ELF-1 (cell line): ENCODE measurements at places on chromosomes 5 and 9.

DNA sequence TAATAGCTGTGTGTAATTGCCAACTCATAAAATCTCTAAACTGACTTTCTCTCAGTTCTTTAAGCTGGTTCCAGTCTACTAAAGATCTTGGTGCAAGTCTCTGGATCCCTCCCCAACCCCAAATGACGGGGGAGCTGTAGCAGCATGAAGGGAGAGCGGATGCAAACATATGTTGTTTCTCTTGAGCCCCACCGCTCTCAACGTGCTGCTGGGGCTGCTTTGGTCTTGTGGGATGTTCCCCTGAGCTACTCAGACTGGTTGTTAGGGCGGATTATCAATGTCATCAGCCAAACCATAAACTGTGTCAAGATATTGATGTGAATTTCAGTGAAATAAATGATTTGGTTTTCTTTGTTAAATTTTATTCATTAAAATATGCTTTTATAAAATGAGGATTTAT is 40.9 kb upstream of the APC start:
- DNase-seq: no peak

DNA sequence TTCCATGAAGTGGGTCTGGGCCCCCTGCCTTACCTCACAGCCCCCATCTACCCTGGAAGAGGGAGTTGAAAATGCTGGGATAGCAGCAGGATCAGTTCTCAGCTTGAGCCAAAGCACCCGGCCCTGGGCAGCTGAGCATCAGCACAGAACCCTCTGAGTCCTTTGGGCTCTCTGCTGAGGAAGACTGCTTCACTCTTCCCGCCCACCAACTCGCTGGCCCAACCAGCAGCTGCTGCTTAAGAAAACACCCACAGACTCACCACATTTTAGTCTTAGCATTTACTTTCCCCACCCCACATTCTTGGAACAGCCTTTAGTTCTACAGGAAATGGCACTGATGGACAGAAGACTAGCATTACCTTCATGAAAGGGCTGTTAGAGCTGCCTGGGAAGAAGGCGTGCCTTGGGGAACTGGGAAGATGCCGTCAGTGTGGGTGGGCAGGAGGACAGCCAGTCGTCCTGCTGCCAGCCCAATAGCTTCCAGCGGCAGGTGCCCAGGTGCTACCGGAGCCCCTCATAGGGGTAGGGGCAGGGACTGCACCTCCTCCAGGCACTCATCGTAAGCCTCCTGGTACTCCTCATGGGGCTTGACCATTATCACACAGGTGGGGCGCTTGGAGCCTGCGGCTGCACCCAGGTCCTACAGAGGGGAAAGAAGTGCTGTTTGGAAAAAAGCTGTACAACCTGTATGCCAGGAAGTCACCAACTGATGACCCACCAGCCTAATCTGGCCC is 4.3 kb downstream of the NHP2 start:
- no peak for DNase-seq

- DNase-seq: no peak
These were observed 116.9 kb downstream of the C5orf15 start for GRCh38 chr5:133851521-133851920.

DNA sequence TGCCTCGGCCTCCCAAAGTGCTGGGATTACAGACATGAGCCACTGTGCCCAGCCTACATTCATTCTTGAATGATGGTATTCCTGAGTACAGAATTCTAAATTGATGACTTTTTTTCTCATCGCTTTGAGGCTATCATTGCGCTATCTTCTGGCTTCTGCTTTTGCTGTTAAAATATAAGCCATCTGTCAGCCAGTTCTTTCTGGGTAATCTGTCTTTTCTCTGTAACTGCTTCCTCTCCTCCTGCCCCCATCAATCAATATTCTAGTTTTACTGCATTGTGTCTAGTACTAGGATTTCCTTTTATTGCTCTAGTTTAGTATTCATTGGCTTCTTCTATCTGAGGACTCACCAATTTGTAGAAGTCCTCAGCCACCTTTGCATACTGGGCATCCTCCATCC is 89.0 kb downstream of the PLPP1 start:
- no peak for DNase-seq

DNA sequence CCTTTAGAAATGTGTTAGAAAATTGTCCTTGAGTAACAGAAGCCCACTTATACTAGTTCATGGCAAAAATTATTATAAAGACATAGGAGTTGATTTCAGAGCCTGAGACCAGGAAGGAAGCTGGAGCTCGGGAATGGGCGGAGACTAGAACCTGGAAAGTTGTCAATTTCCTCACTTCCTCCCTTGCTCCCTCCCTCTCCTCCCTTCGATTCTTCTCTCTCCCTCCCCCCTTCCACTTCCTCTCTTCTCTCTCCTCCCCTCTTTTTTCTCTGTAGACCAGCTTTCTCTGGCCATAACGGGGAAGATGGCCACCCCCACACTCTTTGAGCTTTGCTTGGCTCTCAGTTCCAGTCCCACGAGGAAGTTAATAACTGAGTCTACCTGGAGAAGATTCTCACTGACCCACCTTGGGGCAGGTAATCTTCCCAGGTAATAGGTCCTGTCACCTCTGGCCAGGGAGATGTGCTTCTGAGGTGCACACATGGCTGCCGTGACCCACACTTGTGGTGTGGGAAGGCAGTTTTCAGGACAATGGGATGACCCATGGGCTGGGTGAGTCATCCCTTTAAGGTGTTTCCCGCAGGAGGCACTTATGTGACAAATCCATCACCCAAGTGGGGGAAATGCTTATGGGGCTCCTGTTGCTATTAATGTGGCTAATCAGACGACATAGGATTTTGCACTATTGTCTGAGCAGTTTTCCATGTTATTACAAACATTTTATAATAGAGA is 78.7 kb downstream of the HSPA4 start:
- no peak for DNase-seq

DNA sequence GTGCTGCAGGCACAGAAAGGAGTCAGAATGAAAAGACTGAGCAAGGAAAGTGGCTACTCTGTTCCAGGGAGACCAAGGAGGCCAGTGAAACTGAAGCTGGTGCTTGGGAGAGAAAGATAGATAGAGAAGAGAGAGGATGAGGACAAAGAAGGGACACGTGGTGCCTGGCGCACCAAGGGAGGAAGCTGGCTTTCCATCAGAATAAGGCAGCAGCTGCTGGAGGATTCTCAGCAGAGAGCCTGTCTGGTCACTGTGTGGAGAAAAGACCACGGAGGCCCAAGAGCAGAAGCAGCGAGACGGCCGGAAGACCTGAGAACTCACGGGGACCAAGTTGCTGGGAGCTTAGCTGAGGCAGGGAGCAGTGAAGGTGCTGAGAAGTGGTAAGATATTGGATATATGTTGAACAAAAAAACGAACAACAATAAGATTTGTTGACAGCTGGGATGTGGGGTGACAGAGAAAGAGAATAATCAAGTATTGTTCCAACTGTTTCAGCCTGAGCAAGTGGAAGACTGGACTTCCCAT is 116.1 kb downstream of the SEMA5A start:
- no peak for DNase-seq

DNA sequence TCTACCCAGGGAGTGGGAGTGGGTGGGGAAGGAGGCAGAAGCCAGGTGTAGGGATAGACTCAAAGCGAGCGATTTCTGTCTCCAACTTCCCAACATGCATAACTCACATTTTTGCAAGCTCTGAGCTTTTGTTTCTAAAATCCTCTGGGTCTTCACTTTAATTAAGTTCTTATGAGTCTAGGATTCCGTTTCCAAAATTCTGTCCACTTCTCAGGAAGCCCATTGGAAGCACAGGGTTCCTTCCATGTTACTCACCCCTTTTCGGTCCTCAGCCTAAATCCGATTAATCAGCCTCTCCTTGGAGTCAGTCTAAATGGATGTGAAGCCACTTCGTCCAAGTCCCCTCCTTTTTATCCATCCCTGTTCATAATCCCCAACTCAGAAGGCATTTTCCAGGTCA is 1.4 kb downstream of the GPX3 start:
- no peak for DNase-seq

DNA sequence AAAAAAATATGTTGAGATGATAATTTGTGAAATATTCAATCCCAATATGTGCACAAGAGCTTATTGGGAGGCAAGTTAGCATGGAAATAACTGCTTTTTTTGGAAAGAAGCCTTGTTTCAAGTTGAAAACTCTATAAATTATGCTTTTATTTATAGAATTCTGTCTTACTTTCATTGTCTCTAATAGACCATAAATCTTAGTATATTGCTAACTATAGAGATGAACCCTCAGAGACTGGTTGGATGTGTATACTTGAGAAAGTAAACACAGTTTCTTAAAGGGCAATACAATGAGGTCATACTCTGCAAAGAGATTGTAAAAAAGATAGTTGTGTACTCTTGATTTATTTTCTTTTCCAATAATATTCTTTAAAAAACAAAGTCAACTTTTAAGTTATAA is 530.3 kb downstream of the SPATA31D1 start:
- DNase-seq: no peak

- no peak for DNase-seq
These were observed 3.4 kb downstream of the MEIKIN start for GRCh38 chr5:131942016-131942415.

- DNase-seq: no peak
These were observed 103.1 kb upstream of the SARDH start for GRCh38 chr9:133841167-133841812.

DNA sequence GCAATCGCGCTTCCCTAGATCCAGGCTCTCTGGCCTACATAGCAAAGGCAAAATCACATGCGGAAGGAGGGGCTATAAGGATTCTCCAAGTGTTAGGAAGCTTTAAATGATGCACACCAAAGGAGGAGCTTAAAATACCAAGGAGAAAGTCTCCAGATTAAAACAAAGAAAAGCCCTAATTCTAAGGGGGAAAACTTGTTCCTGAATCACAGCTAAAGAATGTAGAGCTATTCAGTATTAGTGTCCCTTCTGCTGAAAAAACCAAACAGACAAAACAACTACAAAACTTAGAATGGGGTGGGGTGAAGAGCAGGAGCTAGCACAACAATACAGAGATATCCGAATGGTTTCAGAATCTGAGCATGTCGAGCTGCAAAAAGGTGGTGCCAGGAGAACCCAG is 213.7 kb downstream of the DCP2 start:
- DNase-seq: no peak

DNA sequence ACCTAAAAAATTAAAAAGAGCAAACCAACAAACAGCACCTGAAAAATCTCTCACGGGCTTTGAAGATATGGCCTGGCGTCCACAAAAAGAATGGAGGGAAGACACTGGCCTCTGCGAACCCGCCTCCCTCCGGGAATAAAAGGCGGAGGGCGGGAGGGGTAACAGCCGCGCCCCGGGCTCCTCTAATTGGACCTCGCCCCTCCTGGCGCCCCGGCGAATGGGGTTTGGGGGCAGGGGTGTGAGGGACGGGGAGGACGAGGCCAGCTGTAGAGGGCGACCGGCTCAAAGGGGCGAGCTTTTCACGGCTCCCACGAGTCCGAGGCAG is 753 bp downstream of the FANCC start:
- DNase-seq: peak; percentile 87

DNA sequence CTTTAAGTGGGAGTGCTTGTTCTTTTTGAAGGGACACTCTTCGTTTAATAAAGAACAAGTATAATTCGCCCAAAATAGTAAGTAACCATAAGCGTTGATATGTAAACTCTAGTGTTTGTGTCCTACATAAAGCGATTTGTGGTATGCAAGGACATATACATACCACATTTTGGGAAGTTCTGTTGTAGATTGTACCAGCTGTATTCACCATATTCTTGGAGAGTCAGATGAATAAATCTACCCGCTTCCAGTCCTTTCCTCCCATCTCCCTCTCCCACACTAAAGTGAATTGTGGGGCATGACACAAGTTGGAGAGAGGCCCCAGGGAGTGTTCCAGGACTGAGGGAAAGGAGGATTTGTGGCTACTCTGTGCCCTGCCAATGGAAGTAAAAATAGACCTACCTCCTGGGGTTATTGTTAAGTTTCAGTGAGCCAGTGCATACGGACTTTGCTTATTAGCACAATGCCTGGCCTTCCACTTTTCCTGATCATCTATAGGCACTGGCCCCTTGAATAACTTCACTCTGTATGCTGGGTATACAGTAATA is 40.6 kb downstream of the ARHGAP26 start:
- DNase-seq: no peak

DNA sequence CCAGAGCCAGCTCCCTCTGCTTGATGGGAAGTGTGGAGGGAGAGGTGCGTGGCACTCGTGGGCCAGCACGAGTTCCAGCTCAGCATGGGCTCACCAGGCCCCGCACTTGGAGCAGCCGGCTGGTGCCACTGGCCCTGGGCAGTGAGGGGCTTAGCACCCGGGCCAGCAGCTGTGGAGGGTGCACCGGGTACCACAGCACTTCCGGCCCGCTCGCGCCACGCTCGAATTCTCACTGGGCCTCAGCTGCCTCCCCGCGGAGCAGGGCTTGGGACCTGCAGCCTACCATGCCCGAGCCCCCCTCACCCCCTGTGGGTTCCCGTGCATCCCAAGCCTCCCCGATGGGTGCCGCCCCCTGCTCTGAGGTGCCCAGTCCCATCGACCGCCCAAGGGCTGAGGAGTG is 98.4 kb downstream of the DCP2 start:
- DNase-seq: no peak

DNA sequence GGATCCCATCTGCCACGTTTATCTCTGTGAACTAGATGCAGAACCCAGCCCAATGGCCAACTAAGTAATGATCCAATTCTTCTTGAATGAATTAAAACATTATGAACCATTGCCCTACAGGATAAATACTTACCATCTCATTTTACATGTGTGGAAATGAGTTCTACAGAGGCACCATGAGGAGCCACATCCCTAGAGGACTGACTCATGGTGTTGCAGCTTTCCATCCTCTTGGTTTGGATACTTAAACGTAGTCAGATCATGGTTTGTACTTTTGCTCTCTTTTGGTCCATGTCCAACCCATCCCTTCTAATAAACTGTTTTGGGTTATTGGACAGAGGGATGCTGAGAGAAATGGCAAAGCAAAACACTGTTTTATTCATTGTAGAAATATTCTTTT is 484.8 kb downstream of the EBF1 start:
- DNase-seq: no peak

GRCh38 chr5:107300721-107301327 is 369.9 kb downstream of the EFNA5 start:
- no peak for DNase-seq

DNA sequence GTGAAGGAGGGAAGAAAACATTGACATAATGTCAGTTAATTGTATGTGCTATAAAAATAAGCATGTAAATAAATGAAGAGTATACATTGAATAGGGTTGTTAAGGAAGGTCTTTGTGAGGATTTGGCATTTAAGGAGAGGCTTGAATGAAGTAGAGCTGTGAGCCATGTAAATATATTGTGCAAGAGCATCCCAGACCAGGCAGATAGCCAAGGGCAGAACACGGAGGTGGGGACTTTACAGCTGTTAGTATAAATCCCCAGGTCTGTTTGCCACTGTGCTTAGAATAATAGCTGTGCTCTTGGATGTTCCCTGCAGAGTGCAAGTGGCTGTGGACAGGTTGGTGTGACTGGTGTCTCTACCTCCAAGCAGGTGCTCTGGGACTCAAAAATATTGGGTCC is 211.7 kb downstream of the LRRC70 start:
- DNase-seq: no peak

GRCh38 chr5:131164191-131165118 is 601 bp downstream of the HINT1 start:
- DNase-seq: peak; percentile 81

DNA sequence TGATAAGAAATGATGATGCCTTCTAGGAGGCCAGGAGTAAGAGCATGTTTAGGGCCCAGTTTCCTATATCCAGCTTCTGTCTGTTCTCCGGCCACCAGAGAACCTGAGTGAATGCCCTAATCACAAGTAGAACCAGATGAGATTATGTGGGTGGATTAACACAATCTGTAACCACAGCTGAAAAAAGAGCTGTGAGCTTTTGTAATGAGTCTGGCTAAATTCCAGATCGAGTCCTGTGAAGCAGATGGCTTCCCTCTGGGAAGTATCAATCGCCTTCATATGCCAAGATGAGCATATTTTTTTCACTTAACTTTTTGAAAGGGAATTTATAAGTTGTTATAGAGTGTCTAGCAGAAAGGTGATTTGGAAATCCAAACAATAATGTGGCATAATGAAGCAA is 99.8 kb downstream of the NNT start:
- DNase-seq: peak; percentile 22
